ENCODE measurements at places on chromosomes 5 and 9.

GRCh38 chr9:17453751-17454150 is 125.1 kb upstream of the SH3GL2 start:
- no peak for DNase-seq

DNA sequence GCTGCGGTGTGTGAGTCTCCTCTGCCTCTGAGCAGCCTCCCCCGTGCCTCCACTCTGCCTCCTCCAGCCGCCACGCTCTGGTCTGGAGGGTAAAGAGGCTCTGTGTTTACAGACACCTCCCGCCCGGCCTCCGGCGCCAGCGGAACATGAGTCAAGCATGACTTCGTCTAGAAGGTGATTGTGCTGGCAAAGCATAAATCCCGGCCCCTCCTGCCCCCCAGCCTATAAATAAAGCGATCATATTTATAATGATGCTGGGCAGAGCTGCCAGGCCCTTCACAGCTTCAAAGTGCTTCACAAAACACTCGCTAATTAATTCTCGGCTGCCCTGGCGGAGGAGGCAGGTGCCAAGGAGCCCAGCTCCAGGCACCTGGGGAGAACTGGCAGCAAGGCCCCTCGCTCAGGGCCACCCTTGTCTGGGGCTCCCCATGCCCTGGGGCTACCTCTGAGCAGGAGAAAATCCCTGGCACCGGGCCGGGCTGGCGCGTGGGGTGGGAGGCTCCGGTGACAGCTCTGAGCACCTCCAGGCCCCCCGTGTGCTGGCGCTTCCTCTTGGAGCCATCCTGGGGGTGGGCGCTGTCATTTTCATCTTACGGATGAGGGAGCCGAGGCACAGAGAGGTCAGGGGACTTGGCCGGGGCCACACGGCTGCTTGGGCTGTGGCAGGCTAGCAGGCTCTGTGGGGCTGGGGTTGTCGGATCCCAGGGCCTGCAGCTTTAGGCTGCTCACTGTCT is 87.8 kb downstream of the RXRA start:
- no peak for DNase-seq

- no peak for DNase-seq
Observed at GRCh38 chr5:54273715-54274114, 36.7 kb downstream of the ARL15 start.

DNA sequence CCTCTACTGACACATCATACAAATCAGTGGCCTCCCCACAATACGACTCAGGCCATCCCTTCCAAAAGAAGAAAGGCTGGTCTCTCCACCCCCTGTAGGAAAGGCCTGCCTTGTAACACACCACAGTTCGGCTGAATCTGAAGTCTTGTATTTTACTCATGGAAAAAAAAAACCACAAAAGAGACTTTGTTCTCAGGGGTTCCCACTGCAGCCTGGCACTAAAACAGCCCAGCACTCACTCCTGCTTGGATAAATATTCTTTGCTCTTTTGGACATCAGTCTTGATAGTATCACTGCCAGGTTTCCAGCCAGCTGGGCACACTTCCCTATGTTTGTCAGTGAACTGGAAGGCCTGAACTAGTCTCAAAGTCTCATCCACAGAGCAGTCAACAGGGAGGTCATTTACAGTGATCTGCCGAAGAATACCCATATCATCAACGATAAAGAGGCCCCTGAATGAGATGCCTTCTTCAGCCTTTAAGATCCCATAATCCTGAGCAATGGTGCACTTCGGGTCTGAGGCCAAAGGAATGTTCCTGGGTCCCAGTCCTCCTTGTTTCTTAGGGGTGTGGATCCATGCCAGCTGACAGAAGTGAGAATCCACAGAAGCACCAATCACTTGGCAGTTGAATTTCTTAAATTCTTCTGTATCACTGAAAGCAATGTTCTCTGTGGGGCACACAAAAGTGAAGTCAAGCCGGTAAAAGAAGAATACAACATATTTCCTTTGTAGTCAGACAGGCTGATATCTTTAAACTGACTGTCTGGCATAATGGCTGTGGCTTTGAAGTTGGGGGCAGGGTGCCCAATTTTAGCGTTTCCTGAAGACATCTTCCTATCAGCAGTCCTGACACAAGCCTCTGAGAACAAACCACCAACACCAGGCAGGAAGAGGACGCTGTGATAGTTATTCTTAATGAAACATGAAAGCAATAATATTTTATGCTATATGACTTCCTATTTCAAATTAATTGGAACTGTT is 198.1 kb downstream of the LURAP1L start:
- DNase-seq = peak; percentile 39

GRCh38 chr9:32867026-32867425 is 83.7 kb downstream of the TMEM215 start:
- DNase-seq = no peak

DNA sequence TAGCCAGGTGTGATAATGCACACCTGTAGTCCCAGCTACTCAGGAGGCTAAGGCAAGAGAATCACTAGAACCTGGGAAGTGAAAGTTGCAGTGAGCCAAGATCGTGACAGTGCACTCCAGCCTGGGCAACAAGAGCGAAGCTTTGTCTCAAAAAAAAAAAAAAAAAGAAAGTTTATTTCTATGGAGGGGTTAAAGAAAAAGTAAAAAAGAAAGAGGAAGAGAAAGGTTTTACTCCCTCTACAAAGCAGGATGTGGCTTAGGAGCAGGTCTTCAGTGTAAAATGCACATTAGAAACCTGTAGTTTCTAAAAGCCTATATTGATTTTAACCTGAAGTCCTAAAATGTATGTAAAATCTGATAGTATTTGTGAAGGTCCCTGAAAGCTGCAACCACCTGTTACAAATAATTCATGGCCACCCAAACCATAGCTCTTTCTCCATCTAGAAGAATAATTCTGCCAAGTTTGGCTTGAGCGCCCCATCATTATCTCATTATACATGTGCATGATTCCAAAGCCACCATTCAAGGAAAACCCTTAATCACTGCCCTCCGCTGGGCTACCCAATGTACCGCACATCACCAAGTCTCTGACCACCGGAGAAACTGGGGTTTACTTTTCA is 3.4 kb downstream of the FNBP1 start:
- peak; percentile 77 for DNase-seq

- DNase-seq = no peak
Observed at GRCh38 chr5:159678657-159679392, 237.5 kb upstream of the ADRA1B start.

- no peak for DNase-seq
Observed at GRCh38 chr5:173765029-173765644, 123.0 kb upstream of the CPEB4 start.

GRCh38 chr5:8471581-8471980 is 602.6 kb downstream of the MTRR start:
- DNase-seq = no peak

- DNase-seq = no peak
Observed at GRCh38 chr5:133924221-133924920, 44.1 kb downstream of the C5orf15 start.

GRCh38 chr9:114006155-114006550 is 71.9 kb downstream of the AMBP start:
- DNase-seq = no peak

DNA sequence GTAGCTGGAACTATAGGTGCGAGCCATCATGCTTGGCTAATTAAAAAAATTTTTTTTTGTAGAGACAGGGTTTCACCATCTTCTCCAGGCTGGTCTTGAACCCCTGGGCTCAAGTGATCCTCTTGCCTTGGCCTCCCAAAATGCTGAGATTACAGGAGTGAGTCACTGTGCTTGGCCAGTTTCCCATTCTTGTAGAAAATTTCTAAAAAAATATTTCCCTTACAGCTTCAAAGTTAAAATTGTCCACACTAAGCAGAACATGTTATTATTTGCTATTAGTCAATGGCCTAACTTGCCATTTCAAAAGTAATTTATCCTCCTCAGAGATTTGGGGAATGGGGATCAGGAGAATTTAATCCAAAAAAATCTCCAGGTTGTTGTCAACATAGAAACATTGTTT is 40.1 kb downstream of the SLC38A9 start:
- DNase-seq = no peak

DNA sequence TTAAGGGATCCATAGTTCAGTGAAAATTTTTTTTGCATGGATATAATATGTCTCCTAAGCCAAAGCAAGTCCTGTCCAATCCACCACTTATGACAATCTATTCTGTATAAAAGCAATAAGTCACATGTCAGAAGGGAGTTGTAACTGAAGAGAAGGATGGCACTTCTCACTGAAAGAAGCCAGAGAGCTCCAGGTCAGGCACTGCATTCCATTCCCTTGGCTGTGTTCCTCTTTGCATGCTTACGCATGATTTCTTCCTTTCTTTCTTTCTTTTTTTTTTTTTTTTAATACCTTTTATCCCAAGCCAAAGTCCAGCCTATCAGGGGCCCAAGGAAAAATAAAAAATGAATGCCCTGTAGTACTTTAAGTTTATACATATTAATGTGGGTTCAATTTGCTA is 39.8 kb downstream of the MAMDC2 start:
- DNase-seq = no peak

DNA sequence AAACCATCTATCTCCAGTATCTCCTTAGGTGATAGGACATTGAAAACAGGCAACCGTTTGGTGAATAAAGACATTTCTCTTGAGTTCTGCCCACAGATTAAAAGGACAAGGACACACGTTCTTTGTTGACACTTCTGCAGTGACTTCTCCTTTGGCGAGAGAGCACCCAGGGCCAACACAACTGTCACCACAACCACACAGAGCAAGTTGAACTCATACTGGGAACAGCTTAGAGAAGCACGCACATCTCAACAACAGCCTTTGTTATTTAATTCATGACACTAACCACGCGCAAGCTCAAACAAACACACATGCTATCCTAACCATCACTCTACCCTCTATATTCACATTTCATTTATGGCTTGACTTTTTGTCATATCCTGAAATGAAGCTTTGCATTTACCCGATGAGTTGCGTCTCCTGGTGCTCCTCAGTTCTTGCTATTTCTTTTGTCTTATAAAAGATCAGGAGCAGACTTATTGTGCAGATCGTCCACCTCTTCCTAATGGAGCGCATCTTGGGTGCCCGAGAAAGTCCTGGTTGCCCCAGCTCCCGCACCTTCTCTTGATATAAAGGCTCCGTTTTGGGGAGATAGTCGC is 543 bp downstream of the ST8SIA4 start:
- peak; percentile 45 for DNase-seq

DNA sequence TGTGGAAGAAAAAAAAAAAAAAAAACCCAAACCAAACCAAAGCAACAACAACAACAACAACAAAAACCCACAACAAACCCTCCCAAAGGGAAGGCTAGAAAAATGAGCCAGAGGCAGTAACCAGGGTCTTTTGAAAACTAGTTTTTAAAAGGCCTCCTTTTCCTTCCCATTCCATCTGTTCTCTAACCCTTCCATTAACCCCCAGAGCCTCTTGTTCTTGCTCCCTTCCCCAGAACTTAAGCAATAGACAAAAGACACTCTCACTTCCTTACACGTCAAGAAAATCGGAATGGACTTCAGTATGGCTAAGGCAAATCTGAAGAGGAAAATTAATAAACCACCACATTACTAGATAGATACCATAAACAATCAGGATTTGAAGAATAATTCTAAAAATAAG is 292.8 kb downstream of the ARL15 start:
- DNase-seq = no peak

- DNase-seq = peak; percentile 93
Observed at GRCh38 chr9:38620483-38621433, at the start of gene ANKRD18A. TSS of gene ANKRD18A (minus strand) at chr9:38620596. CDS start at chr9:38620285, 311 bp downstream.

DNA sequence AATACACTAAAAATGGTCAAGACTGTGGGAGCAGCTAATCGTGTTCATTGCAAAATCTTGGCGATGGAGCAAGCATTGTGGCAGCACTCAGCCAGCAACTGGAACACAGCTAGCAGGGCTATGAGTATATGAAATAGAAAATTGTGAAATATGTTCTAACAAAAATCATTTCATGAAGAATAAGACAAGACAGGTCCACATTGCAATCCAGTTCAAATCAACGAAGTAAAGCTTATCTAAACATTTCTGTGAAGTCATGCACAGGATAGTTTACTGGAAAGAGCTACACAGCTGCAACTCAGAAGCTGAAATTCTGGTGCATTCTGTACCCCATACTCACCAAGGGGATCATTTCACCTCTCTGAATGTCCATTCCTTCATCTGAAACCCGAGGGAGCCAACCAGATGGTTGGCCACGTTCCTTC is 5.3 kb upstream of the NFIL3 start:
- DNase-seq = no peak

DNA sequence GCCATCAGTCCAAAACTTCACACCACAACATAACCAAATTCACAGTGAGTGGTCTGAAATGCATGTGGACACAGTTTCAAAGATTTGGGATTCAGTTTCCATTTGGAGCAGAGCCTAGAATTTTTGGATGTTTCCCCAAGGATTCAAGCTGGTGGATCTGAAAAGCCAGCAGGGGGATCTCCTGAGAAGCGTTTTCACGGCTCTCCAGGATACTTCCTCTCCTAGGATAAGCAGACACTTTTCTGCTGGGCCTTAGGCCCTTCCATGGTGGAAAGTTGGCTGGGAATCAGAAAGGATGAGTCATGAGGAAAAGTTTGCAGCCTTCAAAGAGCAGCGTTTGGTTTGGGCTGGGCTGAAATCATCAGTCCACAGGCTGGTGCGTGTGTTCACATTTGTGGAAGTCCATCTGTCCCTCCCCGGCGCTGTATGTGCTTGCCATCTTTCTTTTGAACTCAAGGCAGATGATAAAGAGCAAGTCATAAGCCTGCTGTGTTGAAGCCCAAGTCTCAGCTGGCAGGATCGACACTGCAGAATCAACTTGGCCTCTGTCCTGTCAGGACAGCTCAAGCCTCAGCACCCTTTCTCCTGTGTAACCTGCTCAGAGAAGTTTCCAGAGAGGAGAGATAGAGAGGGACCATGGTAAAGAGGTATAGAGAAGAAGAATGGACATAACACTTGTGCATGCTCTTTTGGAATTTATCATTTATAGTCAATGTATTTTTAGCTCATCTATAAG is 152.6 kb upstream of the MSX2 start:
- no peak for DNase-seq

DNA sequence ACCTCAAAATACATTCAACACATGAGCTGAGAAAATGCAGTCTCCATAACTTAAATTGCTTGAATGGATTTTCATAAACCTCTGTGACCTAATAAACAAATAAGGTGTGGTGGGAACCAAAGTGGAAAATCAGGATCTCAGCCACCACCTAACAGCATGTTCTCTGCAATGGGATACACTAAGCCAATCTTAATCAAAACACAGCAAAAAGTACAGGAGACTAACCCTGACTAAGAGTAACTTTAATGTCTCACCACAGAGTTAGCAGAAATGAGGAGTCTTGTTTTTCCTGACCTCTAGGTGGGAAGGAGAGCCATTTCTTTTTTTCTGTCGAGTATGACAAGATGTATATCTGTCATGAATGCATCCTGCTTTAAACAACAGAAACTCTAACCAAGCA is 48.5 kb downstream of the PLK2 start:
- no peak for DNase-seq

DNA sequence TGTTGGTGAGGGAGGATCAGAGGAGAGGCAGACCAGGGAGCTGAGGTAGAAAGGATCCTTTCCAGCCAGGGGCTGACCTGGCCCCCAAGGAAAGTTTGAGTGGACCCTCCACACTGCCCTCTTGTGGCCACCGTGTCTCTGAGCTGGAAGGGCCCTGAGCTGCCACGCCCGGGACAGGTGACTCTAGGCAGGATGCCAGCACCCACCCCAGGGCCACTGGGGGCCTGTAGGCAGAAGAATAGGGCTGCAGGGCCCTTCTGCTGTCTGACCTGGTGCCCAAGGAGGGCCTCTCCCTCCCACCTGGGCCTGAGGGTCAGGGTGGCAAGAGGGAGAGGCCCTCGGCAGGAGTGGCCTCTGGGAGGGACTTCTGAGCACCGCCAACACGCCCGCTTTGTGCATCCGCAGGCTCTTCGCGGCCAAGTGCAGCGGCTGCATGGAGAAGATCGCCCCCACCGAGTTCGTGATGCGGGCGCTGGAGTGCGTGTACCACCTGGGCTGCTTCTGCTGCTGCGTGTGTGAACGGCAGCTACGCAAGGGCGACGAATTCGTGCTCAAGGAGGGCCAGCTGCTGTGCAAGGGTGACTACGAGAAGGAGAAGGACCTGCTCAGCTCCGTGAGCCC is 76.8 kb downstream of the LMX1B start:
- peak; percentile 39 for DNase-seq
